ENCODE measurements at places on chromosomes 7 and 10.

GRCh38 chr7:17497549-17498167 is 199.2 kb downstream of the AHR start:
- DNase-seq, result no peak

- no peak for DNase-seq
Observed at GRCh38 chr7:143373255-143373794, 7.8 kb upstream of the ZYX start.

GRCh38 chr7:120033114-120033513 is 239.9 kb upstream of the KCND2 start:
- no peak for DNase-seq

DNA sequence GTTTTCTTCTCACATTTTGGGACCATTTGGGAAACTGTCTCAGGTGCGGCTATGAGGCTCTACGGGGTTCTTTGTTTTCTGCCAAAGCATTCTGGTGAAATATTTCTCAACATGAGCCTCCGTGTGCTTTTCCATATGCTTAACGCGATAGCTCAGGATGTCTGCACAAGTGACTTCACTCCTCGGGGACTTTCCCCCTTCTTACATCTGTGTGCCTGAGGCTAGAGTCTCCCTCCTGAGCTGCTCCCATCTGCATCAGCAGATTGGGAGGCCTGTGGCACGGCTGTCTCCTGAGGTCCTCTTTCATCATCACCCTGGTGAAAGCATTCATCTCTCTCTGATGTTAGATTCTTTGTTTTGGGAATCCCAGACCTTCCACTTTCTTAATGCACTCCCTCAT is 1190.9 kb downstream of the TYW1 start:
- DNase-seq, result no peak

DNA sequence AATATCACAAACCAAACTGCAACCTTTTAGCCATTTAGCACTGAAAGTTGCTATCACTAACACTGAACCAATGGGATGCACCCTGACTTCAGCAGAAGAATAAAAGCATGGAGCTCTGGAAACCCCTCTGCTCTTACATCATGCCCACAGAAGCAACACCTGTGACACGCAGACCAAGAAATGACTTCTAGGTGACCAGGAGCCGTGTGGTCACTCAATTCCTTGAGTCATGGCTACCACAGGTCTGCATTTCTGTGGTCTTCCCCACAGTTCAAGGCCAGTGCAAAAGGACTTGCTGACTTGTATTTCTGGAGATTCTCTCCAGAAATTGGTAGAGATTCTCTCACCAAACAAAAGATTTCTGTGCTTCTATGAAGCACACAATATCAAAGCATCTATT is 38.3 kb downstream of the NRCAM start:
- no peak for DNase-seq

GRCh38 chr10:62264702-62265436 is 3.8 kb downstream of the RTKN2 start:
- no peak for DNase-seq

GRCh38 chr10:62258926-62259325 is 9.7 kb downstream of the RTKN2 start:
- DNase-seq, result no peak

DNA sequence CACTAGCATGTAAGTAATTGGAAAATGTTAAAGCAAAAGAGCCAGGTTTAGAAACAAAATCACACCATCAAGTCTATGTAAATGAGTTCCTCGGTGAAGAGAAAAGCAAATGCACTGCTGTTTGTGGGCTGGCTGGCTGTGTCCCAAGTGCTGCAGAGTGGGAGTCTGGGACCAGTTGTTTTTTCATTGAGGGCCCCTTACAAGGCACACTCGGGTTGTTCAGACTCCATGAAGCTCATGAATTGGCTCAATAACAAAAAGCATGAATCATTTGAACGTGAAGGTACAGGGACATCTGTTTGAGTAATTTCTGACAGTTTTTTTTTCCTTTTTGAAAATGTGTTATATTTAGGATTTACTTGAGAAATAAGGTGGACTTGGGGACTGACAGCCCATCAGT is 28.0 kb downstream of the GRK5 start:
- no peak for DNase-seq

- no peak for DNase-seq
Observed at GRCh38 chr10:114374053-114374791, 30.1 kb downstream of the AFAP1L2 start.

- DNase-seq, result no peak
Observed at GRCh38 chr7:85178531-85179298, 8.1 kb downstream of the SEMA3D start.

- DNase-seq, result no peak
Observed at GRCh38 chr7:55651057-55651456, 78.8 kb upstream of the VOPP1 start.

DNA sequence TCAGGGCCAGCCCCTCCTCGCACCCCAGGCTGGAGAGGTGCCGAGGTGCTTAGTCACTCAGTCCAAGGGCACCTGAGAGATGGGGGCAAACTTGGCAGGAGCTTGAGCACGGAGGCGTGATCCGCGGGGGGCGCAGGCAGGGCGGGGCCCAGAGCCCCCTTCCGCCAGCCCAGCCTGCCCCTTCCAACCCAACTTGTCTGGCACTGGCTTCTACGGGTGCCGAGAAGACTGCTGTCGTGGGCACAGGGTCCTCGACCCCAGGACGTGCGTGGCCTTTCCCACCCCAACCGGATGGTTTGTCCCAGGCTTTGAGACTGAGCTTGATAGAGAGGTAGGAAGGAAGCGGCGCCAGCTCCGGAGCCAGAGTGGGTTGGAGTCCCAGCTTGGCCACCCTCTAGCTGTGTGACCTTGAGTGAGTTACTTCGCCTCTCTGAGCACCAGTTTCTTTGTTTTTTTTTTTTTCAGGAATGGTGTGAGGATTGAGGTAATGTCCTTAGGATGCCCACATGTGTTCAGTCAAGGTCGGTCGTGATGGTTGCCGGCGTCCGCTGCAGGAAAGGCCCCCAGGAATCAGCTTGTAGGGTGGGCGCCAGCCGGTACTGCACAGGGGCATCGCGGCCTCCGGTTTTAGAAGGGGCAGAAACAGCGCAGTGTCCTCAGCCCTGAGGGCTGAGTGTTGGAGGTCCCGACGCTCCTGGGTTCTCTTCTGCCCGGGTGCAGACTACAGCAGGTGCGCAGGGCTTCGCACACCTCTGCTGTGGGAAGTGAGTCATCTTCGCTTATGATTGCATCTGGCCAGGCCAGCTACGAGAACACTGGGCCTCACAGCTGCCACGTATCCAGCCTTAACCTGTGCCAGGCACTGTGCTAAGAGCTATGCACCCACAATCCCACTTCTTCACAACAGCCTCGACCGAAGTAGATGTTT is 28.6 kb upstream of the VAX1 start:
- no peak for DNase-seq

DNA sequence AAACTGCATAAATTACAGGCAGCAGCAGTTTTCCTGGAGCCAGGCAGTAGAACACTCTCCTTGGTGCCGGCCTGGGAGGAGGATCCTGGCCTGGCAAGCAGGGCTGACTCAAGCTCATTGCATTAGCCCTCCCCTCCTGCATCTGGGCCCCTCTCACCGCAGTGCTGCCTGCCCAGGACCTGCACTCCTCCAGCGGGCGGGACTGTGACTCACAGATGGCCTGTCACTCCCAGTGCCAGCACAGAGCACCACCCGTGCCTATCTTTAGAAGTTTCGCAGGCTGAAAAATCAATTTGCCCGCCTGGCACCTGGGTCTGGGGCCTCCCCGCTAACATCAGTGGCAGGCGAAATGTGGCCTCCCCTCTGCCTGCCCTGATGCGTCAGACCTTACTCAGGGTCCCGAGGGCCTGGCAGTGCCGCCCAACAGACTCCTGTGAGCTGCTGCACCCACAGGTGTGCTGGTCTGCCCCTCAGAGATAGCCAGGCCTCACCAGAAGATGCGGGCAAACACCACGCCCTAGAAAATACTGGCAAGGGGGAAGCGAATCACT is 123.8 kb downstream of the KCNMA1 start:
- no peak for DNase-seq

GRCh38 chr7:107865956-107866775 is 24.8 kb upstream of the DLD start:
- DNase-seq, result no peak

GRCh38 chr10:130923596-130923995 is 387.9 kb downstream of the TCERG1L start:
- no peak for DNase-seq

DNA sequence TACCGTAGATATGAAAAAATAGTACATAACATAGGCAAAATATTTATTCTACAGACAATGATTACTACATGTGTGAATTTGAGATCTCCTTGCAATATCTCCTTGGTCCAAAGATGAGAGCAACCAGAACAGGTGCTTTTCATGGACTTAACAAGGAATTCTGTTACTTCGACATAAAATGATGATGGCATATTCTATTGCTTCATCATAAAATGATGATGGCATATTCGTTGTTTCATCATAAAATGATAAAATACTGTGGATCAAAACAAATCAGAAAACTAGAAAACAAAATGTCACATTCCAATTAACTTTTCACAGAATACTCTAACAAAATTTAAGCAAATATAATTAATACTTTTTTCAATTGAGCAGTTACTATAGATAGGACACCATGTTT is 4.8 kb downstream of the OSBPL3 start:
- no peak for DNase-seq

DNA sequence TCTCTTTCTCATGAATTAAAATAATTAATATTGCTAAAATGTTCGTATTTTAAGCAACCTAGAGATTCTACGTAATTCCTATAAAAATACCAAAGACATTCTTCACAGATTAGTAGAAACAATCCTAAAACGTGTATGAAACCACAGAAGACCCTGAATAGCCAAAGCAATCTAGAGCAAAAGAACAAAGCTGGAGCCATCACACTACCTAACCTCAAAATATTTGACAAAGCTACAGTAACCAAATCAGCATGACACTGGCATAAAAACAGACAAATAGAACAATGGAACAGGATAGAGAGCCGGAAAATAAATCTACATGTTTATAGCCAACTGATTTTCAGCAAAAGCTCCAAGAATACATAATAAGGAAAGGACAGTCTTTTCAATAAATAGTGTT is 105.5 kb upstream of the PTN start:
- DNase-seq, result no peak

DNA sequence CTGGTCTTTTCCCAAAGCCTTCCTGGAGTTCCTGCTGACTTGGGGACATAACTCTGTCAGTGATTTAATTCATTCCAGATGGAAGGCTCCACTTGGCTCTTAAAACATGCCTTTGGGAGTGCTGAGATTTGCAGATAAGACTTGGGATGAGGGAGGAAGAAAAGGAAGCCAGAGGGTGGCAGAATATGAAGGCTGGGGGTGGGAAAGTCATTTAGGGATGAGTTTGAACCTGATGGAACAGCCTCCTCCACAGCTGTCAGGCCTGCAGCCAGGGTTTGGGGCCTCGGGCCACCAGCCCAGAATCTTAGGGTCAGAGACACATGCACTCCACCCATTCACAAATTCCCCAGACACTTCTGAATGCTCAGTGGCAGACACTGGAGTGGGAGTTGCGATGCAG is 28.4 kb upstream of the EIF5AL1 start:
- DNase-seq, result no peak

DNA sequence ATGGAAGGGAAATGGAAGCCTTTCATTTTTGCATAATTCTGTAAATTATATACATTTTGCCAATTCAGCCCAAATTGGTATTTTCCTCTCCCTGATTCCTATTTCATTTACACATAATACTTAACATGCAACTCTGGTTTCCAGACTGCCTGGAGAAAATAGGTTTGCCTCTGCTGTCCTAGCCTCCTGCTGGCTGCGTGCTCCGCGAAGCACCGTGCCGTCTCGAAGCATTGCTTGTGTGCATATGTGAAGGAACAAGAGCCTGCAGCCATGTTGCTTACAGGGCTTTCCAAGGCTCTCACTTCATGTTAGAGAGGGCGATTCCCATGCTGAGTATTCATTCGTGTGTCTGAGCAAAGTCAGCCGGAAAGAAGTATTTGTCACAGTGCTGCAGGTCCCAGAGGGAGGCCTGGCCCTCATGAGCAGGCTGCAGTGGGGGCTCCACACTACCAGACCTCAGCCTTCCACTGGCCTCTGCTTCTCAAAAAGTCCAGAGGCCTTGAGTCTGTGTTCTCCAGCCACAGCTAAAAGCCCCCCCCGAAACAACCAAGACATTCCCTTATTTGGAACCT is 66.5 kb downstream of the CLRN3 start:
- DNase-seq, result no peak

- no peak for DNase-seq
Observed at GRCh38 chr7:94700926-94701554, 45.1 kb upstream of the SGCE start.

DNA sequence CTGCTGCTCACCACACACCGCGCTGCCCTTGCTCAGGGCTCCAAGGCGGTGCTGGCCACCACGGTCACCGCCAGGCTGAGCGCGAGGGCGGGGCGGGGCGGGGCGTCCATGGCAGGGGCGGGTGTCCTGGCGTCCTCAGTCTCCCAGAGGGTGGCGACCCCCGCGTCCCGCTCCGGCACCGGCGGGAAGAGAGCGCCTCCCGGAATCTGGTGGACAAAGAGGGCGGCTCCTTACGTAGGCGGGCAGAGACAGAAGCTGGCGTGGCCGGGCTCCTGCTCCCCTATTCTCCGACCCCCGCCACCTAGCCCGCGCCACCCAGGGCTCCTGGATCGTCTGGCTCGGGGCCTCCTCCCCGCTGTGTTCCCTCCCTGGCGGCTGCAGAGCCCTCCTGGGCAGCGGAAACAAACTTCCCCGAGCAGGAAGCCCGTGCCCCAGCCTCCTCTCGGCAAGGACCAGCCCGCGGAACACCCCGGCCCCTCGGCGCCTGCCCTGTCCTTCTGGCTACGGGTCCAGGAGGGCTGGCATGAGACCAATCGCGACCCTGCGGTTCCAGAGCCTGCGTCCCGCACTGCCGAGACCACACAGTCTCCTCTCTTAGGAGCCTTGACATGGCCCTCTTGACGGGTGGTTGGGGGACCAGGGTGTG is 133.8 kb upstream of the ZNF92 start:
- DNase-seq, result no peak

GRCh38 chr7:106823631-106824030 is 41.5 kb upstream of the PIK3CG start:
- DNase-seq, result no peak

DNA sequence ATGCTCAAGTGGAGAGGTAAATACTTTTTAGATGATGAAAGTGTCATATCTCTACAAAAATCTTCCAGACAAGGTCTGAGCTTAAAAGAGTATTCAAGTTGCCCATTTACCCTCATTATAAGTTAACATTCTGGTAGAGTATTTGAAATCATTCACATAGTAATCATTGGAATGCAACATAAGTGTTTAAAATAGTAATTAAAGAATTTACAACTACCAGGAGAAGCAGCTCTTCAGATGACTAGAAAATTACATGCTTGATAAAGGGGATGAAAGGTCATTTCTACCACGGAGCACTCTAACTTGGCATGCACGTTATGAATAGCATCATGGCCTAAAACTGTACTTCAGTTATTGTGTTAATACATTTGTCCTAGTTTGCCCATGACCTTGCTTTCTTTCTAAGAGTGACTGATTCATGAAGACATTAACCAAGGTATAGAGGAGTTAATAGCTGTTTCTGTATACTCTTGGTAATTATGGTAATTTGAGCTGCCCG is 120.0 kb downstream of the SEMA3E start:
- no peak for DNase-seq

GRCh38 chr7:138785587-138786437 is 12.0 kb upstream of the TMEM213 start:
- no peak for DNase-seq

- no peak for DNase-seq
Observed at GRCh38 chr10:73906524-73907447, 4.1 kb upstream of the PLAU start.

- DNase-seq, result no peak
Observed at GRCh38 chr7:139033346-139034114, 2.3 kb downstream of the ZC3HAV1L start.

All from NCI-H1092 (cell line).